GOT3 (cell line): ENCODE measurements at places on chromosomes 5 and 9.

DNA sequence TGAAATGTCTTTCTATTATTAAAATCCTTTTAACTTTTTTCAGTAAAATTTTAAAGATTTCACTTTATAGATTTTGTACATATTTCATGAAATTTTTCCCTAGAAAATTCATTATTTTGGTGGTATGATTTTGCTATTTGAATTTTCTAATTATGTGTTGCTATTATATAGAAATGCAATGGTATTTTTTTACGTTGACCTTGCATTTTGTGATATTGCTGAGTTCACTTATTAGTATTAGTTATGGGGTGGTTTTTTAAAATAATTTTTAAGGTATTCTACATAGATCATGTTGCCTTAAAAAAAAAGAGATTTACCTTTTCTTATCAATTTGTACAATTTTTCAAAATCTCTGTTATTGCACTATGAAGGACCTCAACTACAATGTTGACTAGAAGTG, 458.3 kb downstream of the TLE1 start:
- DNase-seq: no peak

DNA sequence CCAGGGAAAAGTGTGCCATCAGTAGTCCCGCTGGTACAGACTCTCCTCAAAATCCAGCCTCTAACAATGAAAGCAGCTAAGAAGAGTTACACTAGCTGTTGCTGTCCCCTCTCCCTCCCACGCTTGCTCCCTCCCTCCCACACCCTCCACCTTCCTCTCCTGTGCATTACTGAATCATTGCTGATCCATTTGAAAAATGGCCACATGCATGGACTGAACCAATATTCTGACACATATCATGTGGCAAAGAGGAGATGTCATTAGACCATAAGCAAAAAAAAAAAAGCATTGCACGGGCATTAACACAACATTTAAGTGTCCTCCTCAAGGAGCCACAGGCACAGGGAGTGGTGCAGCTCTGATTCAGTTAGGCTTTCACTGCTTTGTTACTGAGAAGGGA, 37.9 kb downstream of the LHFPL2 start:
- no peak for DNase-seq

- no peak for DNase-seq
These were observed 48.2 kb downstream of the P4HA2 start for GRCh38 chr5:132179405-132179804.

DNA sequence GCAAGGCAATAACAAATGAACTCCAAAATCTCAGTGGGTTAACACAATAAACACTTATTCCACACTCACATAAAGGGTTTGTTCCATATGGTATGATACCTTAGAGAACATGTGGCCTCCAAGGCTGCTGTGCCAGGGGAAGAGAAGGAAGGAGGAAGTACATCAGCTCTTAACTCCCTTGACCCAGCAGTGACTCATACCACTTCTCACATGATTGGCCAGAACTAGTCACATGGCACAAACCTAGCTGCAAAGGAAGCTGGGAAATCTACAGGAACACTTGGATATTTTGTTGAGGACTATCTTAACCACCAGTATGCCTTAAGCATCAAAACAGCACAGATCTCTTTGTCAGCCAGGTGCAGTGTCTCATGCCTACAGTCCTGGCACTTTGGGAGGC, 99.3 kb downstream of the SLIT3 start:
- no peak for DNase-seq

DNA sequence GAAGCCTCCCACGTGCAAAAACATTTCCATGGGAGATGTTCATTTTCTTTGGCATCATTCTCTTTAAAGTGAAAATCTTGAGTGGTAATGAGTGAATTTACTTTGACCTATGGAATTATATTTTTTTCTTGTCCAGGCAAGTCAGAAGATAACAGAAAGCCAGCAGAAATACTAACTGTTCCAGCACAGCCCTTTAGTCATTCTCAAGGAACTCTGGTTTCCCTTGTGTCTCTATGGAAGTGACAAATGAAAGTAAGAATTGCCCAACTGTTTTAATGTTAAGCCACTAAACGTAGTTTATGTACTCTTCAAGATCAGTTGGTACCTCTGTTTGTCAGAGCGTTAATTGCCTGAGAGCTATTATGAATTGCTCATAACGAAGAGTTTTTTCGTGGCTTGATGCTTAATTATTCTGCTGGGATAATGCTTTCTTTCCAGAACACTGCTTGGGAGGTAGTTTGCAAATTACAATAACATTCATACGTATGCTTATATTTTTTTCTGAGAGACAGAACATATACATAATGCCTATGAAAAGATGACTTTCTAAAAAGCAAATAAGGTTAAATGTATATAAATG, 84.5 kb upstream of the CER1 start:
- no peak for DNase-seq

- DNase-seq: no peak
These were observed 26.2 kb upstream of the WDR41 start for GRCh38 chr5:77518304-77518703.

- DNase-seq: no peak
These were observed 189.5 kb downstream of the BRINP1 start for GRCh38 chr9:119179701-119180100.
